ENCODE measurements at places on chromosomes 7 and 10. TPM values are rescaled to one million over a fixed set of nuclear protein-coding genes. Genes with fewer than 3 reads are reported as not detected.
A peak's percentile ranks its signal among the peaks of the same experiment; 100 is the strongest.

SKIDA1 gene
- polyA plus RNA-seq = 2.5 TPM

DNA sequence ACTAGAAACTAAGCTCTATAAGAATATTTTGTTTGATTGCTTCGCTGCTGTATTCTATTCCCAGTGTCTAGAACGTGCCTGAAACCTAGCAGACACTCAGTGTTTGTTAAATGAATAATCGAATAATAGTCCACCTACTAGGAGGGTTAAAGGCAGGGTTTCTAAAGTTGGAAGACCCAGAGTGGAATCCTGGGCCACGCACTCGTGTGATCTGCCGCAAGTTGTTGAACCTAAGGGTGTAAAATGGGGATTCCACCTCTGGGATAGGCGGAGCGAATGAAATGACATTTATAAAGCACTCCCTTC is 702 bp upstream of the AGFG2 start:
- DNase-seq = no peak

DNA sequence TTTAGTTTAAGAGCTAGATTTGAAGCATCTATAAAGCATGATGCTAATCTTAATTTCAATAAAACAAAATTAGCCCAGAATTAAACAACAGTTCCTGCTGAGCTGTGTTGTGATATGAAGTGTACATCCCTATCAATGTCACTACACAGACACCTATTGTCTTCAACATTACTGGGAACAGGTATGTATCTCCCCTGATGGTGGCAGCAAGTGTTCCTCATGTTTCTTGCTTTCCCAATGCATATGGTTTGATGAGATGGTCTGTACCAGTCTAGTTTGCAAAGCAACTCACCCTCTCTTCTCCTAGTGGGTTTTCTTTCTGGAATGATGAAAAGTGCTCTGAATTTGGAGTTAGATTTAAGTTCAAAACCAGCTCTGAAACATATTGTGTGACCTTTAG is 38.1 kb downstream of the TSPAN12 start:
- no peak for DNase-seq

DNA sequence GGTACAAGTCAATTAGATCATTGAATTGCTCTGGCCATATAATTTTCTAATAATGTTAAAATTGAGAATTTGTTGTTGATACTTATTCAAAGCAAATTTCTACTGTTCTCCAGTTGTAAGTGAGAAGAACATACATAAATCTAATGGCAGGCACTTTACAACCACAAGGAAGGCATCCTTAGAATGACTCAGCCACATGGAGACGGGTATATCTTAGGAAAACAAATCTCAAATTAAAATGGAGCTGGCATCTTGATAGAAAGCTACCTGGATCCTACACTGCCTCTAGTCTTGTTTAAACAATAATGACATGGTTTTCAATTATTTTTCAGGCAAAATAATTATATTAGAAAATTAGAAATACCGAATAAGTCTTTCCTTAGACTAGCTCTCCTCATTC is 1183.7 kb upstream of the SORCS1 start:
- no peak for DNase-seq

DNA sequence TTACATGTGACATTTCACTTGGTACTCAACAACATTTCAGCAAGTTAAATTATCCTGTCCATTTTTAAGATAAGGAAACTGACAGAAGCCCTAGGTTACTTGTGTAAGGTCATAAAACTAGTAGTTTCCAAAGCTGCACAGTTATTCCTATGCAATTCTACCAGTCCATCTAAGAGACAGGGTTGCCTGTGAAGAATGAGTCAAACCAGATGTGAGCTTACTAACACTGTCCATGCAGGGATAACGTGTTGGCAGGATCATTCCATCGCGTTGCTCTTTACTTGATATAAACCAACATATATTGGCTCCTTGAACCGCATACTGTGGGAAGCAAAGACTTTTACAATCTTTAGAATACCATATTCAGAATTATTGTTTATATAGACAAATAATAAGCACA is 280.9 kb upstream of the HGF start:
- DNase-seq = no peak

STAG3 gene
- 24.9 TPM for polyA plus RNA-seq

PTPRZ1 gene
- polyA plus RNA-seq = 4.4 TPM

DNA sequence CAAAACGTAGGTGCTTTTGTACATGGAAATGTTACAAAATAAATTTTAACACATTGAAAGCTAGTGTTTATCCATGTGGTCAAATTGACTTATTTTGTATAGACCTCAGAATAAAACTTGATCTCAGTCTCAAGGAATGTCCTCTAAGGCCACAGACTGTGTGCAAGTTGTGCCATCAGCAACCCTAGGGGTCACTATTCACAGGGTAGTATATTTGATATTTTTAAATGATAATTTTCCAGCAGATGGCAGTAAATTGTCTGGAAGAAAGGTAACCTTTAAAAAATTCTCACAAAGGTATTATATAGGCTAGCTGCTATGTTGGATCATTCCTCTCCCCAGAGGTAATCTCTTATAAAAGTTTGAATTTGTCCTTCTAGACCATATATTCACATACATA is 12.9 kb upstream of the SNX10 start:
- DNase-seq = no peak

GRCh38 chr10:69730251-69731156 is 71.2 kb upstream of the COL13A1 start:
- DNase-seq = peak; percentile 54

CALHM2 gene
- polyA plus RNA-seq = 13.9 TPM

- DNase-seq = peak; percentile 60
Observed at GRCh38 chr7:36390199-36391090, 783 bp downstream of the ANLN start.

GRCh38 chr10:77602231-77602912 is 35.2 kb downstream of the KCNMA1 start:
- no peak for DNase-seq

DNA sequence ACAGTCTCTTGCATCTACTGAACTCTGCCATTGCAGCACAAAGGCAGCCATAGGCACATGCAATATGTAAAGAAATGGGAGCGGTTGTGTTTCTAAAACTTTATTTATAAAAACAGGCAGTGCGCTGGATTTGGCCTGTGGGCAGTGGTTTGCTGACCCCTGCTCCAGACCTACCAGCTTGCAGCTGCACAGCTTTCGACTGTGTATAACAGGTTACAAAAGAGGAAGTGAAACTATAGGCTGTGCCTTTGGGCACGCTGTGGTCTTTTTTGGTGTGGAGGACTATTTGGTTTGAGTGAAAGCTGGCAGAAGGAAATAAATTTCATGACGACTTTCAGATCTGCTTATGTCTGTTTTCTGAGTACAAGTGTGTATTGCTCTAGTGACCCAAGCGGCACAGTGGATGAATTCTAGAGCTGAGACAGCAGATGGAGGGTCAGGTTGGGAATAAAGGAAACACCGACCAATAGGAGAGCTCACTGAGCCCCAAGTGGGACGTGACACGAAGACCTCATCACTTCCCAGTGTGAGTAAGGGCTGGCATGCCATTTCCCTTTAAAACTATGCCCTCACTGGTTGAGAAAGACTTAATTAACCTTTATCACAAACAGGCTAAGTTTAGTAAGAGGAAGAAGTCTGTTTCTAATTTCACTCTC is 152.7 kb downstream of the ANK3 start:
- DNase-seq = peak; percentile 8

GRCh38 chr10:83489161-83489560 is 650.1 kb upstream of the GHITM start:
- DNase-seq = no peak

DNA sequence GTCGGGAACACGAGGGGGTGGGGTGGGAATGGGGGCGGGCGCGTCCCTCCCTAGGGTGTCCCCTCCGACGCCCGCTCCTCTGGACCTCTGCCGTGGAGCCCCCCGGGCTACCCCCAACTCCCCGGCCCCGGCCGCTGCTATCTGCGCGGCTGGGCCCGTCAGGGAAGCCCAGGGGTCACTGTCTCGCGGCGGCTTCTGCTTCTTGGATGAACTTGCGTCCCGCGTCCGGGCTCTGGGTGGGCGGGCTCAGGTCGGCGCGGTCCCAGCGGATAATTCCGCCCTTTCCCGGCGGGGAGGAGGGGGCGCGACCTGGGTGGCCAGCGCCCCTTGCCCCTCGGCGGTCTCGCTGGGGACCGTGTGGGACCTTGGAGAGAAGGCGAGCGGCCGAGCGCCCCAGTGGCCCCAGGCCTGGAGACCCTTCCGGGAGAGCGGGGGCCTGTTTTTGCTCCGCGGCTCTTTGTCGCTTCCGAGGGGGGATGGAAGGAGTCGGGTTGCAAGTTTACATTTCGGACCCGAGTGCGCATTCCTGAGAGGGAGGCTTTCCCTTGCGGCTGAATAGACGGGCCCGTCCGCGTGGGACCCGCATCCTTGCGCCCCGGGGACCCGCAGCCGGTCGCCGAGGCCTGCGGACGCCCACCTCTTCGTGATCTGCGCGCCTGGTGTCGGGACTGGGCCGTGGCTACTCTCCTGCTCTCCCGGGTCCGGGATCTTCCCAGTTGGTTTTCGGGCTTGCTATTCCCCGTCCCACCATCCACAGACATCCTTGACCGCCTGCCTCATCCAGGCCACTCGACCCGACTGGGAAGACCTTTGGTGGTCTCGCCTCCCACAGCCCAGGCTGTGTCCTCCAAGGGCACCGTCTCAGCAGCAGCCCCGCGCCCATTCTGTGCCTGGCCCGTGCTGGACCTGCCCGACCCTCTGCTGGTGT is 812 bp downstream of the DOCK1 start:
- DNase-seq = no peak

OR9A2 gene
- polyA plus RNA-seq = not detected

DNA sequence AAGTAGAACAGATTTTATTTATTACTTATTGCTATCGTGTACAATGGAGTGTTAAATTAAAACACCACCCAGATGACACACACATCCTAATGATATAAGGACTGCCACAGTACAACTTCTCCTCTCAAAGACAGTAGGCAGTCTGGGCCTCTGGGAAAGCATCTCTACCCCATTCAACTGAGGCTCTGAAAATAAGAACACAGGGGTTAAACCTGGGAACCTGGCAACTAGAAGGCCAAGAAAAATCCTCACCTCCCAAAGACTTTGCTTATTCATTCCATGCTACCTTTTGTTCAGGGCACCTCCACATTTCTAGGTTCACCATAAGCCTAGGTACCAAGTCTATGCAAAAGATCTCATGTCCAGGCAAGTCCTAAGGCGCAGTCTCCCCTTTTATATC is 125.4 kb upstream of the FEZF1 start:
- DNase-seq = no peak

DNA sequence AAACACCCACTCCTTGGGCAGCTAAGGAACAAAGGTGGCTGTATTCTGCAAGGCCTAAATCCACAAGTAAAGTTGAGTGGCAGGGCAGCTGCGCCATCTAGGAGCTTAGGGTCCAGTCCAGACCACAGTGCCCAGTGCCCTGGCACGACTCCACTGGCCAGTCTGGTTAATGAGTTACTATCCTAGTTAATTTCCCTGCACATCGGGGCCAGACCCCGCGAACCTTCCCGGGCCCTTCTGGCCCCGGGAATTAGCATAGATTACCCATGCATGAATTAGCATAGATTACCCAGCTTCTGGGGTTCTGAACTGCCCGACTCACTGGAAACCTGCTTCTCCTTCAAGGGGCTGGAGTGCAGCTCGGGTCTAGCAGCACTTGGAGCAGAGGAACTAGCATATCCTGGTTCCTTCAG is 3.2 kb upstream of the EMX2 start:
- DNase-seq = no peak

DNA sequence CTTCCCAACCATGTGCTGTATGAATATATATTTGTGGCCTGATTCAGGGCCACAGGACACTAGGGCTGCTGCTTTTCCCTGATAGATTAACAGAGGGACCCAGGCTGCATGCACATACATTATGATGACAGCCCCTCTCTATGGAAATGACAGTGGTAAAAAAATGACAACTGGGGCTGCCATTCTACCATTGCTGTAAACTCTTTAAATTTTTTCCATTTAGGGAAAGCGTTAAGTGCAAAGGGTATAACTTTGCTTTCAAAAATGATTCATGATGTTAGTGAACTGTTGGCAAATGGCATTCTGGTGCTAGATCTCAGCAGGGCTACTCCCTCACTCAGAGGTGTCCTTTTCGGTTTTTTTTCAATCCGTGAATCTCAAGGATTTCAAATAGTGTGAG is 4.2 kb downstream of the CTBP2 start:
- no peak for DNase-seq

GRCh38 chr7:132138817-132139216 is 437.5 kb downstream of the PLXNA4 start:
- no peak for DNase-seq

NIPSNAP2 gene
- polyA plus RNA-seq = 131 TPM

DNA sequence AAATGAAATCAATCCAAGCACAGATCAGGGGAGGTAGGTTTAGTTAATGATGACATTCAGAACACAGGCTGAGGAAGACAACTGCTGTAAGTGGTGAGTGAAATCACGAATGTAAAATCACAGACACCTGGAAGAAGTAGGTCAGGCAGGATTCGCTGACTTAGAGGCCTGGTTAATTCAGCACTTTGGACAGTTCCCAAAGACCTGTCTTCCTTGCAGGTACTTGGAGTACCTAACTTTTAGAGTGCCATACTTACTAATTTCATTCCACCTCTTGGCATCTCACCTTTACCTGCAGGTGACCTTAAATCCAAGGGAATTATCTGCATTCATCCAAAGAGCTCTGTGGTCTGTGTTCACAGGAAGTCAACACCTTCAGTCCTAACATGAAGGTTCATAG is 822.3 kb downstream of the PHTF2 start:
- no peak for DNase-seq

DNA sequence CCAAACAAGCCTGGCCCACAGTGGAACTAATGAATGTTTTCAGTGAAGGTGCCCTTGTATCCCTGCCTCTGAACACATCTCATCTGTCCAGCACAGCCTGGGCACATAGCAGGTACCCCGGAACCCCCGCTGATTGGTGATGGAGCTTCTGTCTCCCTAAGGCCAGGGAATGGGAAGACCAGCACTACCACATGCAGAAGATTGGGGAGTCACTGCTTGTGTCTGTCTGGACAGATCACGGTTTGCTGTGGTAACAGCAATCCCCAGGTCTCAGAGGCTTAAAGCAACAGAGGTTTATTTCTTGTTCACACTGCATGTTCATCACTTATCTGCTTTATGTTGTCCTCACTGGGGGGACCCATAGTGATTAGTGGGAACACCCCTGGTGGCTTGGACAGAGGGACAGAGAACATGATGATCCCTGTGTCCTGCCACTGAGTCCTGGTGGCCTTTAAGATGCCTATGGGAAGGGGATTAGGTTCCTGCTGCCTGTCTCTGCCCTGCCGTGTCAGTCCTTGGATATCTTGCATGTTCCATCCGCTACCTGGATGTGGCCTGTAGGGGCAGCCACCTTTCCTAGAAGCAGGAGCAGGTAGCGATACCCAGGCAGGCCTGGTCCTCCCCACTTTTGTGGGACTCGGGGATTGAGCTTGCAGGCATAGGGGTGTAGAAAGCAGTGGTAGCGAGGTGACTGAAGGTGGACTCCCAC is 3.6 kb downstream of the TSPAN14 start:
- DNase-seq = no peak

GRCh38 chr7:133003052-133003910 is 78.6 kb downstream of the CHCHD3 start:
- peak; percentile 7 for DNase-seq

DNA sequence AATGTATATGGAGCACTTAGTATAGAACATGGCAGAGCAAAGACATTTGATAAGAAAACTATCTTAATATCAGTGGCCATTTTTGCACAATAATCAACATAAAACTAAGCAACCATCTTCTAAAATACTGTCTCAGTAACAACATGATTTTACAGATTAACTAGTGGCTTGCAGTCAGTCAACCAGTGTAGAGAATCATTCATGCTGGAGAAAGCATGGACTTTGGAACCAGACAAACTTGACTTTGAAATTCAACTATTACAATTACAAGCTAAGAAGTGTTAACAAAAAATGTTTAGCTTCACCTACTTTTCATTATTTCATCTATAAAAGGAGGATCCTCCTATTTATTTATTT is 27.7 kb downstream of the CUBN start:
- DNase-seq = no peak

Measured in muscle of arm (tissue), 14 donors.